H1 (cell line): ENCODE measurements at places on chromosomes 5 and 9.

DNA sequence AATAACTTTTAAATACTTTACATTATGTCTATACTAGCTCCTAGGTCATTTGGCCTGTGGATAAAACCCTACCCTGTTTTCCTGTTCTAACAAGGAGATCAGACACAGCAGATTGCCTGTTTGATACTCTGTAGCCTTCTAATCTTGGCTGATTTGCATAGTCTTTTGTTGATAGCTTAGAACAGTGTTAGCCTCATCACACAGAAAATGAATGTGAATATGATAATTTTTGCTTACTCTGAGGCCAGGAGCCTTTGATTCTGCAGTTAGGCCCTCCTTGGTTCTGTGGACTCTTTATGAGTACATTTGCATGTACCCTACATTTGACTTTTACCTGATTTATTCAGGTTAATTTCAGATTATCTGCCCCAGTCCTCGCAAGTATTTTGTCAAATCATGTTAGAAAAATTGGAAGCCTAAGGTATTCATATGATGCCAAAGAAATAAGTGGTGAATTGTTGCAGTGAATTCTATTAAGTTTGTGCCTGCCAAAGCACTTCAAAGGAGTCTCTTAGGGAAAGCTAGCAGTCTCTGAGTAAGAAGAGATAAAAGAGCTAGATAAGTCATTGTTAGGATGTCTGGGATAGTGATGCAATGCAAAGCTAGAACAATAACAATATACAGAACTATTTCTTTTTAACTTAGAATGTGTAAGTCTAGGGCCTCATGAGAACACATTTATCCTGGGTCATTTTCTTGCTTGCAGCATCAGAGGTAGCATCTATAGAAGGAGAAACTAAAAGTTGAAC lies 56.4 kb downstream of the SCAMP1 start:
- DNase-seq = no peak
- H3K4me3 ChIP-seq = no peak overlapping the region
- no peak overlapping the region for H3K27ac ChIP-seq
- no peaks in the 10 kb centered on the region for H3K4me1 ChIP-seq
- no peaks in the 10 kb centered on the region for H3K36me3 ChIP-seq

DNA sequence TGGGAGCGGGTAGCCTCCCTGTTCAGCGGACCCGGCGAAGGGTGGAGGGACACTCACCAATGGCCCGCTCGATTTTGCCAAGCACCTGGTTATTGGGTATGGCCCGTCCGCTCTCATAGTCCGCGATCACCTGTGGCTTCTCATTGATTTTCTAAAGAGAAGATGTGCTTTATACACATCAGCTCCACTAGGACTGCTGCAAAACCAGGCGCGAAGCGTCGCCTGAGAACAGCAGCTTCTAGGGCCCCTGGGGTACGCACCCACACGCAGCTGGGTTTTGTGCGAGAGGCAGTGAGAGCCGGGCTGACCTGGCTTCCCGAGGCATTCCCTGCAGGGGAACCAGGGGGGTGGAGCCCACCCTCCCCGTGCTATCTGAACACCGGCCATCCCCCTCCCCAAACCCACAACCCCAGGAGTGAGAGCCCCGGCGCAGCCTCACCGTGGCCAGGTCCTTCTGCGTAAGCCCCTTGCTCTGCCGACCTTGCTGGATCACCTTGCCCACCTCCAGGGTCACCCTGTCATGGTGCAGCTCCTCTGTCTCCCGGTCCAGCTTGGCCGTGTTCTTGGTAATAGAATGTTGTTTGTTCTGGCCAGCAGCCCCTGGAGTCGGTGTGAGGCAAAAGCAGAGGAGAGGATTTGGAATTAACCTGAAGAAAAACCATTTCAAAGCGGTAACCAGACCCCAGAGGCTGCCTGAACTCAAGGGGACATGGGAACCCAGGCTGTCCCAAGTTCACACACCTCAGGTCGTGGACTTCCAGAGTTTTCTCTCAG lies 3.1 kb downstream of the EDF1 start:
- peaks cover 29% of the 10 kb centered on the region for H3K36me3 ChIP-seq
- peaks cover 6% of the 10 kb centered on the region for H3K4me1 ChIP-seq
- no peak for DNase-seq
- no peak overlapping the region for H3K27ac ChIP-seq
- H3K4me3 ChIP-seq = no peak overlapping the region
- no peaks in the 10 kb centered on the region for H3K27me3 ChIP-seq

DNA sequence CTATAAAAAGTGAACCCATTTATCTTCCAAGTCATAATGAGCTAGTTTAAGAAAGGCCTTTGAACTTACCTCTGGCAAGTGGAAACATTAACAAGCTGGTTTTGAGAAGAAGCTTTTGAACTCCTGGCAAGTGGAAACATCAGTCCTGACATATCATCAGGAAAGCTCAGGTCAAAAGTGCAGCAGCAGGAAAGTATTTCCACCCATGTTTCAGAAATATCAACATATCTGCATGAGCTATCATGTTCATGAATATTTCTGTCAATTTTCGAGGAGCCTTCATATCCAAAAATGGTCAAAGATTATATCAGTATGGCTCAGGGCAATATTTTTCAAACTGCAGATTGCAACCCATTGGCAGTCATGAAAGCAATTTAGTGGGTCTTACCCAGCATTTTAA lies 133.9 kb downstream of the PLK2 start:
- no peaks in the 10 kb centered on the region for H3K36me3 ChIP-seq
- DNase-seq = no peak
- no peaks in the 10 kb centered on the region for H3K4me1 ChIP-seq
- H3K27ac ChIP-seq = no peak overlapping the region
- H3K27me3 ChIP-seq = no peaks in the 10 kb centered on the region
- H3K4me3 ChIP-seq = no peak overlapping the region

DNA sequence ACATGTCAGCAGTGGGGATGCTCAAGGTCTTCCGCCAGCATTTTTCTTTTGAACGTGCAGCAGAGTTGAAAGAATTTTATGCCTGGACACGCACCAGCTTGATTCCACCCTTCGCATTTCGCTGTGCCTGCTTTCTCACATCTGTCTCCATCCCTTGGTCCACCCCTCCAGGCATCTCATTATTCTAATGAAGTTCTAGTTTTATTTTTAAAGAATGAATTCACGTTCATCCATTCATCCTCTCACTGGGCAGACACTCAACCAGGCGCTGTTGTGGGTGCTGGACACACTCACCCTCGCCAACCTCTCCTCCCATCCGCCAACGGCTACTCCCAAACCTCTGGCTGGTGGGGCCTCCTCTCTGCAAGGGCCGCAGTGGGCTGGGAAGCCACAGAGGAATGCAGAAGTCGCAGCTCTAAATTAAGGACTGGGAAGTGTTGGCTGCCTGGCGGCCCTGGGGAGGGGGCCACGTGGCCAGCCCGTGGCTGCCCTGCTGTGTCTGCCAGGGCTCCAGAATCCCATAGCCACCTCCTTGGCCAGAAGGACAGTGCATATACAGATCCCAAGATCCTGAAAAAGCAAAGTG lies 6.7 kb downstream of the SUSD3 start:
- peaks cover 4% of the 10 kb centered on the region for H3K4me1 ChIP-seq
- no peaks in the 10 kb centered on the region for H3K27me3 ChIP-seq
- H3K4me3 ChIP-seq = no peak overlapping the region
- H3K27ac ChIP-seq = no peak overlapping the region
- H3K36me3 ChIP-seq = no peaks in the 10 kb centered on the region
- no peak for DNase-seq

DNA sequence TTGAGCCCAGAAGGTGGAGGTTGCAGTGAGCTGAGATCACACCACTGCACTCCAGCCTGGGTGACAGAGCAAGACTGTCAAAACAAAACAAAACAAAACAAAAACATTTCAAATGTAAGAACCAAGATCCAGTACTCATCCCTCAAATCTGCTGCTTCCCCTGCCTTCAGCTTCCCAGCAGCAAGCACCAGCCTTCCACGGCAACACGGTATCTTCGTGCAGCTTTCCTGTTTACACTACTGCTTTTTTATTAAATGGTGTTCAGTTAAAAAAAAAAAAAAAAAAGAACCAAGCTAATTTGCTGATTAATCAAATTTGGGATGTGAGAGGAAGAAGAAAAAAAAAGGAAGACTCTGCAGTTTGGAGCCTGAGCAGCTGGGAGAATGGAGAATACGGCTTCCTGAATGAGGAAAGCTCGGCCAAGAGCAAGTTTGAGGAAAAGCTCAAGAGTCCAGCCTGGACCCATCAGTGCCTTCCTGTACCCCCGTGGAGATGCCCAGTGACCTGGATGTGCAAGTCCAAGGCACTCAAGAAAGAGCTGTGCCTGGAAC lies 28.0 kb upstream of the SLC2A8 start:
- H3K4me3 ChIP-seq = no peak overlapping the region
- H3K4me1 ChIP-seq = peaks cover 8% of the 10 kb centered on the region
- no peaks in the 10 kb centered on the region for H3K27me3 ChIP-seq
- H3K36me3 ChIP-seq = no peaks in the 10 kb centered on the region
- DNase-seq = no peak

DNA sequence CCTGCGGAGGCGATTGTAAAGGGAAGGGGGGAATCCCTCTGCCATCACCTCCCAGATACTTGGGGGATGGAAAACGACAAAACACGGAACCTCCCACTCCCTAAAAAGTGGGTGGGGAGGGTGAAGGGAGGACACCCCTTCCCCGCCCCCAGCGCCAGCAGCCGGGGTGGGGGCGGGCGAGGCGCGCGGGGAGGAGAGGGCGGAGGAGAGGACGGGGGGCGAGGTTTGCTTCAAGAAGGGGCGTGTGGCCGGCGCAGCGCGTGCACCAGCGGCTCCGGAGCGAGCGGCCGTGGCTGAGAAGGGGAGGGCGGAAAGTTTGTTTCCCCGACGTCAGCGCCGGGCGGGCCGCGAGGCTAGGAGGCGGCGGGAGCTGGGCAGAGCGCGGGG lies at the start of gene PRRX2:
Gene PRRX2 (plus strand): TSS at position 259 of the 387 bp plus-strand sequence. CDS start 221 bp downstream, outside the sequence.
- no peaks in the 10 kb centered on the region for H3K36me3 ChIP-seq
- H3K4me1 ChIP-seq = no peaks in the 10 kb centered on the region
